ENCODE measurements at places on chromosomes 6 and 20.

GRCh38 chr6:70103798-70104197 lies 199.1 kb downstream of the COL9A1 start:
- DNase-seq, result no peak

- no peak for DNase-seq
Measured at GRCh38 chr6:119148098-119148824, 69.8 kb upstream of the FAM184A start.

GRCh38 chr20:57294550-57294949 lies 28.1 kb upstream of the BMP7 start:
- no peak for DNase-seq

DNA sequence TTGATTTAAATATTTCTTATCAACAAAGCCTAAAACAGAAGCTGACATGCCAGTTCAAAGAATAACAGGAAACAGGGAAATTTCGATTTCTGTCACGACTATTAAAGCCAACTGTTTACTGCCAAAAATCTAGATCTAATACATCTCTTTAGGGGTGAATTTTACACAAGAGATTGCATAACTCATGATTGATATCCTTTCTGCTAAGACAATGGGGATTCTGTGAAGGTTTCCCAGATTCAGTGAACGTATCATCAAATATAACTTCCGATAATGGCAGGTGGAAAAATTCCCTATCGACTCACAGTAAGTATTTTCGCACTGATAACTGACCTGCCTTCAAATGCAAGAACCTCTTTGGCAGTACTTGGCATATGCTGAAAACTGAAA lies 42.9 kb downstream of the NHSL1 start:
- no peak for DNase-seq

DNA sequence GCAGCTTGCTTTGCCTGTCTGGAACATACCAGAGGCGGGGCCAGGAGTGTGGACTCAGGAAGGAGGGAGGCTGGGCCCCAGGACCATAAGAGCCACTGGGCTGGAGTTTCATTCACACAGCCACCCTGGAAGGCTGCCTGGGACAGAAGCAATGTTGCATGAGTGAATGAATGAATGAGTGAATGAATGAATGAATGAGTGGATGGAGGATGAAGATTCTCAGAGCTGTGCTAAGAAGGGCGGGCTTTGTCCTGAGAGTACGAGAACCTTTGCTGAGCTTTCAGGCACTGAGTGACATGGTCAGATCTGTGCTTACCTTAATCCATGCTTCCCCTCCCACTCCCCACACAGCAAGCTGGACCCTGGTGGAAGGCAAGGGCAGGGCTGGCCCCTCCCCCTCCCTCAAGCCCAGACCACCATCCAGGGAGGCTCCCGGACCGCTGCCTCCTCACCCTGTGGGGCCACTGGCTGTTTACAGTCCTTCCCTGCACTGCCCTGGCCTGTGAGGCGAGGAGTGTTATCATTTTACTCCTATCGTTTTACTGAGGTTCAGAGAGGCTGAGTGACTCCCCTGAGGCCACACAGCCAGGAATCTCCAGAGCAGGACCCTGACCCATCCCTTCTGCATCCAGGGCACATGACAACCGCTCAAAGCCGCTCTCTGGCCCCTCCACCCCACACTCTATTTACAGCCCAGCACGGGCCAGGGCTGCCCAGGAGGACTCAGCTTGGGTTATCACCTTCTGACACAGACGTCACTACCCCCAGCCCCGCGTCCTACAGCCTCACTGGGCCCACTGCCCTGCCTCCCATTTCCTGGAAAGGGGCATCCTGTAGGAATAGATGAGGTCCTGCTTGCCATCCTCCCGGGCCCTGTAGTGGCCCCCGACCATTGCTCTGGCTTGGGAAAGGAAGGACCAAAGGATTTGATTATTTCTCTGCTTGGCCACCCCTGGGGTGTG lies 269.7 kb downstream of the TAF4 start:
- no peak for DNase-seq

DNA sequence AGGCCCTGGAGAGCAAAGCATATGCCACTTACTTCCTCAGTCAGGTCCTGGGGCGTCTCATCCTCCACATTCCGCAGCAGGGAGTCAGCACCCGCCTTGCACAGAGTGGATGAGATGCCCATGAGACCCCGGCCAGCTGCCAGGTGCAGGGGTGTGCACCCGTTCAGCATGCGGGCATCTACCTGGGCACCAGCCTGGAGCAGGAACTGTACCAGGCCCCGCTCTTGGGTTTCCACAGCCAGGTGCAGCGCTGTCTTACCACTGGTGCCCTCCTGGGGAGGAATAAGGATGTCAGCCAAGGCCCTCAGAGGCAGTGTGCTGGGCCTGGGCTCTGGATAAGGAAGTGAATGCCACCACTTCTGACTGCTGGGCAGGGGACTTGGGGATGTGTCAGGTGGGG lies 2.7 kb upstream of the SLC35B2 start:
- no peak for DNase-seq

GRCh38 chr20:59051666-59052185 lies 9.1 kb upstream of the PRELID3B start:
- DNase-seq, result no peak

GRCh38 chr6:20497216-20498040 lies 36.8 kb upstream of the CDKAL1 start:
- DNase-seq, result no peak

GRCh38 chr6:107763946-107764345 lies 60.2 kb downstream of the SCML4 start:
- DNase-seq, result no peak

DNA sequence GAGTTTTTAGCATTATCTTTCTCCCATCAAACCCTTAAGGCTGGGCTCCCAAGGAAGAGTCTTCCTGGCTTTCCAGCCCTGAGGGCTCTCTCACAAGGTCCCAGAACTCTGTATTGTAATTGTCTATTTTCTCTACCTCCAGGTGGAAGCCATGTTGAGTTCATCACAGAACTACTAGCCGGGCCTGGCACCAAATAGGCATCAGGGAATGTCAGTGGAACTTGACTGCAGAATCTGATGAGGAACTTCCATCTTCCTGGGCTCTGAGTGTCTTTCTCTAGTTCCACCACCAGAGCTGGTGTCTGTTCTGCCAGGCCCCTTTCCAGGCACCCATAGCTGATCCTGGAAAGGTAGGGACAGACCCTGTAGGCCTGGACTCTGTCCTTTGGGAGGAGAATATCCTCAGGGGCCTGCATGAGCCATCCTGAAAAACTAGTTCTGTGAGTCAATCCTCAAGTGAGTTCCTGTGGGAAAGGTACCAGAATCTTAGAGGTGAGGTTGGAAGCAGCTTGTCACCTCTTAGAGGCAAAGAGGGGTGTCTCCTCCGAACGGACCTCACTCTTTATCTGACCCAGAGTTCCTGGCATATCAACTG lies 11.1 kb upstream of the TOP1 start:
- no peak for DNase-seq

GRCh38 chr6:26271668-26272024 lies 93.4 kb upstream of the BTN3A2 start:
- DNase-seq, result no peak

DNA sequence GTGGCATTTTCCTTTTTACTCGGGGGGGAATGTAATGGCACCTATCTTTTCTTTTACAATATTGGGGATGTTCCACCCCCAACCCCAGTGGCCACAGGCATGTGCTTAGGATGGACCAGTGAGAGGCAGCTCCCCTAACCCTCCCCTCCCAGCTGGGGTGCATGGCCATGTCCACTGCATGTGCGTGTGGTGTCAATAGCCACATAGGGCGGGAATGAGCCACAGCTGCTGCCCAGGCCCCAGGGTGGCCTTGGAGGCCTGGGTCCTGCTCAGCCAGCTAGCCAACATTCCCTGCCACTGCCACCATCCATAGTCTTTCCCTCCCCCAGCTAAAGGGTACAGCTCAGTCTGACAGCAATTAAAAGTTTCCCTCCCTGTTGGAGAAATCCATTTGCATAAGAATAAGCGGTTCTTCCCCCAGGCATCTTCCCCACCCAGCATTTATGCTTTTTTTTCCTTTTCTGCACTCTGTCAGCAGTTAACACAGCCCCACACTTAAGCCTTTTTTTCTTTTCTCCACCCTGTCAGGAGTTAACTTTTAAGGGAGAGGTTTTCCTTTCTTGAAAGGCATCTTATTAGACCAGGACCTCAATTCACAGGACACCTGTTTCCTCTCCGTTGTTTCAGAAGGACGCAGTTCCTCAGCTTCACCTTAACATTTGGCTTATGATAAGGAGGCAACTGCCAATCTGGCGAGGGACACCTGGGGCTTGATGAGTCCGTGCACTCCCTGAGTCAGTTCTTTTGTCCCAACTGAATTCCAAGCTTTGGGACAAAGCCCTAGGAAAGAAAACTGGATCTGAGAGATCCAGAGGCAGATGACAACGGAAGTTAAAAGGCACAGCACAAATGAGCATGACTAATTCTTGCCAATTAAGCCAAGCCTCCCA lies 121.4 kb downstream of the TPBG start:
- DNase-seq, result no peak

DNA sequence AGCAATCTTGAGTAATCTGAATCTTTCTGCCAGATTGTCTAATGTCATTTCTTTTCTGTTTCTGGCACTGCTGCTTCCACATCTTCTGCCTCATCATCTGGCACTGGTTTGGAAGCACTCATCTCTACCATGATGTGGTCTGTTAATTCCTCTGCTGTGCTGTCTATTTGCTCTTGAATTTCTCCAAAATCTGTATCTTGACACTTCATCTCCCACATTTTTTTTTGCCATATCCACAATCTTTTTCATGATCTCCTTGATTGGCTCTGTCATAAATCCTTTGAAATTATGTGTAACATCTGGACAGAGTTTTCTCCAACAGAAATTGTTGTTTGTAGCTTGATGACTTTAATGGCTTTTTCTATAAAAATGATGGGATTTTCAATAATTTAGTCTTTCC lies 417.8 kb upstream of the MANEA start:
- no peak for DNase-seq

- no peak for DNase-seq
Measured at GRCh38 chr6:170080169-170080827, 210.6 kb downstream of the DLL1 start.

DNA sequence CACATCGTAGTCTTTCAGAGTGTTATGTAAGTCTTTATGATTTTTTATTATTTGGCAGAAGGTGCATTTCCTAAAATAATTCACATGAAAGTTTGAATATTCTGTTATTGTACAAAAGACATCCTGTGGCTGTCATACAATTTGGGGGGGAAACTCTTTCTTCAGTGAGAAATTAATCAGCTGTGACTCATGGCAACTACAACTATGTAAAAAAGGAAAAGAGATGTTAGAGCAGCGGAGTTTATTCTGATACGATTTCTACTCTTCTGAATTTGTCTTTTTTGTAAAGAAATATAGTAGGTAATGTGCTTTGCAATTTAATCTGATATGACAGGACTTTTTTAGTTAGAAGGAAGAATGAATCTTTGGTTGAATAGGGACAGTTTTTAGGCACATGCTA lies 14.2 kb downstream of the COL19A1 start:
- DNase-seq, result no peak

GRCh38 chr6:85089255-85089654 lies 324.9 kb upstream of the TBX18 start:
- no peak for DNase-seq

GRCh38 chr6:105432797-105433196 lies 29.9 kb upstream of the PREP start:
- DNase-seq, result no peak

GRCh38 chr20:57660922-57661745 lies 40.9 kb upstream of the ZBP1 start:
- no peak for DNase-seq

- no peak for DNase-seq
Measured at GRCh38 chr6:14281811-14282660, 164.5 kb downstream of the CD83 start.

DNA sequence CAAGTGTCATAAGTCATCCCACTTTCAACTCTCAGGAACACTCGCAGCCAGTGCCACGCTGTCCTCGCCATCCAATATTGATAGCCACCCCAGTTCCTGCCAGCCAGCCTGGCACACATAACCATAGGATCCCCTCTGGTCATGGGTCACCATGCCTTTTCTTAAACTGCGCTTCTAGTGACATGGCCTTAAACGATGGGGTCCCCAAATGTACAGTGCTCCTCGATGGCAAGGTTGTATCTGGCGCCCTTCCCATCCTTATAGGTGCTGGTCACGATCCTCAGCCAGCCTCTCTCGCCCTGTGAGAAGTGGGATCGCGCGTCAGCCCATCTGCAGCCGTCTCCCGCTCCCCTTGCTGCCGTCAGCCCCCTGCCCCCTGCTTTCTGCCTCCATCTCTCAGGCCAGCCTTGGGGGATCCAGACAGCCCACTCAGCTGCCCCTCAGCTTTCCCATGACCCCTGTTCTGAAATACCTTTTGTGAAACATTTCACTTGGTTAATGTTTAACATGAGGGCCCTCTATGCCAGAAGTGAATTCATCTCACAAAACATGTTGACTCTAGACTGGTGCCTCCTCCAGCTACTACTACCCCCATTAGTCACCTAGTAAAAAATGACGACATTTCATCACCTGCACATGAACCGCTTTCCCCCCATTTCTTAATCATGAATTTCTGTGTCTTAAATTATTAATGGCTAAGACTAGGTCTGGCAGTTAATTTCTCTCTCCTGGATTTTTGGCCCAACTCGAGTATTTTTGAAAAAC lies 11.4 kb downstream of the CTSZ start:
- DNase-seq, result no peak

DNA sequence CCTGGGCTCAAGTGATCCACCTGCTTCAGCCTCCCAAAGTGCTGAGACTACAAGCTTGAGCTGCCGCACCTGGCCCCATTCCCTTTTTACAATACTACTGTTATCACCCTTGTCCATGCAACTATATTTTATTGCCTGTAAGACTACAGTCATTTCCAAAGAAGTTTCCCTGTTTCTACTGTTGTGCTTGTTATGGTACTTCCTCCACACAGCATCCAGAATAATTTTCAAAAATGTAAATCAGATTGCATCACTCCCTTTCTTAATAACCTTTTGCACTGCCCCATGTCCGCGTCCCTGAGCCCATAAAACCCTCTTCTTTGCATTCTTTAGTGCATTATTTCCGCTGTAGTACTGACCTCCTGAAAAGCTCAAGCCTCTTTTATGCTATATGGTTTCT lies 128.9 kb upstream of the AKIRIN2 start:
- no peak for DNase-seq

DNA sequence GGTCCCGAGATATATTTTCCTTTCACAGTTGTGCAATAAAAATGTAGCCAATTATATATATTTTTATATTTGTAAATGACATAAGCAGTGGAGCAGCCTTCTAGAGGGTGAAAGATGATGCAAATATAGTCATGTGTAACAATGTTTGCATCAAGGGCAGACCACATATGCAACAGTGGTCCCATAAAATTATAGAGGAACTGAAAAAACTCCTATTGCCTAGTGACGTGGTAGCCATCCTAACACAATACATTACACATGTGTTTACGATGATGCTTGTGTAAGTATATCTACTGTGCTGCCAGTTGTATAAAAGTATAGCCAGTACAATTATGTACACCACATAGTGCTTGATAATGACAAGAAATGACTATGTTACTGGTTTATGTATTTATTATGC lies 162.8 kb downstream of the ZFAND3 start:
- DNase-seq, result no peak

All from NK-92 treated with Interleukin-12 subunit alpha and Interleukin-12 subunit beta, amount 100 ng/mL, for 24 hours (cell line).